Kasumi-1 (cell line): ENCODE measurements at places on chromosomes 7 and 10.

GRCh38 chr10:75910032-75910431 lies 478.6 kb downstream of the LRMDA start:
- peak; percentile 57 for DNase-seq

GRCh38 chr10:77022671-77023070 lies 614.9 kb downstream of the KCNMA1 start:
- no peak for DNase-seq

DNA sequence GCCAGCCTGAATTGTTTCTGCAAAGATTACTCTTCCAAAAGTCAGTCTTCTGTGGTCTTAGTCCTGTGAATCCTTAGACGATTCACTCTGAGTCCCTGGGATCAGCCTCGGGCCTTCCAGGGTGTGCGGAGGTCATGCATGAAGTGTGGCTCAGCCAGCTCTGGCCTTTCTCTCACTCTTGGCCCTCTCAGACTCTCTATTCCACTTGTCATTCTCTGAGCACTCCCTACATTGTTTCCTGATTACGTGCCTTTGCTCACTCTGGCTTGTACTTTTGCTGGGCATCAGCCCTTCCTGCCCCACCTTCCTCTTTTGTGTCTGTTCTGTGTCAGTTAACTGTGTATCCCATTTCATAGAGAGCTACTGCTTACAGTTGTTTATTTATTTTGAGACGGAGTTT lies 36.0 kb downstream of the CCNY start:
- peak; percentile 95 for DNase-seq

GRCh38 chr7:108525327-108525984 lies 479 bp downstream of the PNPLA8 start:
- DNase-seq: peak; percentile 86

- no peak for DNase-seq
These were observed 27.8 kb downstream of the MAGI2 start for GRCh38 chr7:79425665-79426064.

DNA sequence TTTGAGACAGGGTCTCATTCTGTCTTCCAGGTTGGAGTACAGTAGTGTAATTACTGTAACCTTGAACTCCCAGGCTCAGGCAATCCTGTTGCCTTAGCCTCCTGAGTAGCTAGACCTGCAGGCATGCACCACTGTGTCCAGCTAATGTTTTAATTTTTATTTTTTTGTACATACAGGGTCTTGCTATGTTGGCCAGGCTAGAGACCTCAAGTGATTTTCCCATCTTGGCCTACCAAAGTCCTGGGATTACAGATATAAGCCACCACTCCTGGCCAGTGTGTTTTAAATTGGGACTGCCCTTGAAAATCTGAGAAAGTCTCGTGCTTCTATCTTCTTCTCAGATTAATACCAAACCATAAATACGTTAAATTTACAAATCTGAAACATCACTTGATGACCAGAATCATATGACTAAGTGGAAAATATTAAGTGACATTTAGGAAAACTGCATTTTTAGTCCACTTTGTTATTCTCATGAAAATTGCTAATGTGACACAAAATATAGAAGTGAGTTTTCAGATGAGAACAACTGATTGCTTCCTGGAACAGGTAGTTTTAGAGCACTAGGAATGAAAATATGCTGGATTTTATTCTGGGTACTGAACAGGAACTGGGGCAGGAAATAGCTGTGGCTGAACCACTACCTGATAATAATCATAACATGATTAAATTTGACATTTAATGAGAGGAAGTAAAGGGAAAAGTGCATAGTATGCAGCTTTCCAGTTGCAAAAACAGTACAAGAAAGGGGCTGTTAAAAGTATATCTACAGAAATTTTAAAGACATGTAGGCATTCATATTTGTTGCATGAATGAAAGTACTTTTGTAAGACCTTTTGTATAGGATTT lies 4.2 kb downstream of the PHTF2 start:
- DNase-seq: no peak

GRCh38 chr10:97964748-97965147 lies 65.7 kb downstream of the CRTAC1 start:
- DNase-seq: no peak

DNA sequence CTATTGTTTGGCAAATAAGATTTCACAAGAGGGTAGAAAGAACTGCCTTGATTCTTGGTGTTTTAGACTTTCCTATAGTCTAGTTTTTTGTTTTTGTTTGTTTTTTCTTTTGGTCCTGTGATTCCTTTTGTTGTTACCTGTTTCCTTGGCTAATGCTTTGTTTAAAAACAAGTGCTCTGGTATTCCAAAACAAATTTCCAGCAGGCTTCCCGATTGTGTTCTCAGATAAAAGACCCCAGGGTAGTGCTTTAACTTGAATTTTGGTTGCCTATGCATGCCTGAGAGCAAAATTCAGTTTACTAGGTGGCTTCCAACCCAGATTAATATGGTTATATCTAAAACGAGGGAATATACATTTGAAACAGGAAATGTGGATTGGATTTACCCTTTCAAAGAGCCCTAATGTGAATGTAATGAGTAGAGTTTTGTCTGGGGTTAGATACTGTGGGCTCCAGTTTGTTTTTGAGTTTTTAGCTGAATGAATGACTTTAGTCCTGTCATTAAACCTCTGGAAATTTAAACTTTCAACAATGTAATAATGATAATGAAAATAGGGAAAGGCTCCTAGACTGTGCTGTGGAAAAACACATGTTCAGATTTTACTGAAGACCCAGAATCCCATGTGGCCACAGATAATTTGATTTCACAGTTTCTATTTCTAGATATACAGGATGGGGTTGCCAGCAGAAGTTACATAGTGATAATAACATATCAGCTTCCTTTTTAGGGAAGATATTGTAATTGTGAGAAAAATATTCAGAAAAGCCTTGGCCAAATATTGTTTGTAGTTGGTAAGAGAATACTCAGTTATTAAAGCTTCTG lies 23.9 kb downstream of the AUTS2 start:
- DNase-seq: no peak

DNA sequence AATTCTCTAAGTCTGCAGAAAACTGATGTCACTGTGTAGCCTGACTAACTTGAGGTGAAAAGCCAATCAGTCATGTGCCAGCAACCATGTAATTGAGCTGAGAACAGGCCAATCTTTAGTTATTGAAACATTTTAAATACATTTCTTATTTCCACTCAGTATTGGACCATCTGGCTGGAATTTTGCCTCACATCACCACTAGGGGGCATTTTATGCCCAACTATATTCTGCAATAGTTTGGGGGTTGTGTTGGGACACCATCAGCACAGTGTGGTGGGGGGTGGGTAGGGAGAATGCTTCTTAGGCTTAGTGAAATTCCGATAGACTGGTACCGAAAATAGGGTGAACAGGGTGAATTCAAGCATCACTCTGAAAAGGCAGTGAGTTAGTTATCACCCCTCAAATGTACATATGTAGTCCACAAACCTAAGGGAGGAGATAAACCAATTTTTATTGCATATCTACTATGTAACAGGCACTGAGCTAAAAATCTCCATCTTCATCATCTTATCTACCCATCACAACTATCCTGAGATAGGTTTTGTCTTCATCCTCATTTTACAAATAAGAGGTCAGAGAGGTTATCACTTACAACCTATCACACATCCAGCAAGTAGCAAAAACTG lies 17.8 kb downstream of the NPSR1 start:
- no peak for DNase-seq

DNA sequence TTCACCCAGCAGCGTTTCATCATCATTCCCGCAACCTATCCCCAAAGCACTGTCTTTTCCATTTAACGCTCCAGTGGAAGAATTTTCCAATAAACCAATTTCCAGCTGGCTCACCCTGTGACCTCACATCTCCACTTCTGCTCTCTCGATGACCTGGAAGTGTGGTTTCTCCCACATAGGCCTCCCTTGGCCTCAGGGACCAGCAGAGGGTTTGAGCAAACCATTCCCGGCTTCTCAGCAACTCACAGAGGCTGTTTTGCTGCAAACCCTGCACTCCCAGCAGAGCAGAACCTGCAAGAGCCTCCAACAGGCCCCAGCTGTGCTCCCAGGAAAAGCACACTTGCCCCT lies 523.0 kb upstream of the FOXK1 start:
- no peak for DNase-seq

DNA sequence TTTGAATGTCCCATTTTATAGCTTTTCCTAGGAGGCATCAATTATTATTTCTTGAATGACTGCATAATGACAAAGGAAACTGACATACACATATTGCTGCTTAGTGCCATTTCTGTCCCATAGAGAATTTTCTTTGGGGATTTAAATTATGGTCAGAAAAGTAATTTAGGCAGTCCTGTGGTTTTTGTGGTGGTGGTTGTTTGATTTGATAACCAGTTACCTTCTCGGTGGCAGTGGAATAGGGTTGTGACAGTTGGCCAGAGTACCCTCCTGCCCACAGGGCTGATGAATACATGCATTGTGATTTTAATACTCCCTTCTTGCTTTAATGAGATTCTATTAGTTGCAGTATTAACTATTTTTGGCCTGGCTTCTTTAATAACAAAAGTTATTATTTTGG lies 6.6 kb upstream of the SGCE start:
- no peak for DNase-seq

DNA sequence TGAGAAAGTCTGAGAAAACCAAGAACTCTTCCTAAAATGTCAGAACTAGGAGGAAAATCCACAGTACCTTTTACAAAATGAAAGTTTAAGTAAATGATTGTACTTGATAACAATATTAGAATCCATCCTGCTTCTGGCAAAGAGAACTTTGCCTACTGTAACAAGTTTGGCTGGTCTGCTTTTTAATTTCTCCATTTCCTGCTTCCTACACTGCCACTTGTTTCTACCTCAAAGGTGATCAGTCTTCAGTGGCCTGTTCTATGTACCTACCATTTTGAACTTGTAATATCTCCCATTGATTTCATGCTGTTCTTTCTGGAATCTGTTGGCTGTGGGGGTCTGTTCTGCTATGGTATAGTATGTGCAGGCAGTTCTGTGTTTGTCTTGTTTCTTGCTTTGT lies 32.9 kb upstream of the CAPZA2 start:
- no peak for DNase-seq

- DNase-seq: no peak
These were observed 216.4 kb downstream of the CRPPA start for GRCh38 chr7:16204953-16205352.

DNA sequence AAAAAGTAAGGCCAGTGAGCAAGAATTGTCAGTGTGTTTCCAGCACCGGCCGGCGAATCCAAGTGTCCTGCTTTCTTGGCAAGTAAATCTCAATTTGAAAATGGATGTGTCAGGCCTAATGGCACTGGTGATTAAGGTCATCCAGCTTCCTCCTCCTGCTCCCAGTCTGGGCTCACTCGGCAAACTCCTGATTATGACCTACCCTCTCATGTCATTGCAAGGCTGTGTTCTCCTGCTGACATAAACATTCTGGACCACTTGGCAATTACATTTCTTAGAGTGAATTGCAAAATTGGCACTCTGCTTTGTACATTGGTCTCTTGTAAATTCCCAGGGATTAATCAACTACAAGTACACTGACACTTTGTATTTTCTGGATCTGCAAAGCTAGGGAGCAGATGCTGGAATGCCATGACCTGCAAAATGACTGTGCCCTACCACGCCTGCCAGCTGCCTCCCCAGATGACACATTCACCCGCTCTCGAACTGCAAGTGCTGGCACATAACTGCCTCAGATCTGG lies 473.8 kb downstream of the KIF20B start:
- no peak for DNase-seq

DNA sequence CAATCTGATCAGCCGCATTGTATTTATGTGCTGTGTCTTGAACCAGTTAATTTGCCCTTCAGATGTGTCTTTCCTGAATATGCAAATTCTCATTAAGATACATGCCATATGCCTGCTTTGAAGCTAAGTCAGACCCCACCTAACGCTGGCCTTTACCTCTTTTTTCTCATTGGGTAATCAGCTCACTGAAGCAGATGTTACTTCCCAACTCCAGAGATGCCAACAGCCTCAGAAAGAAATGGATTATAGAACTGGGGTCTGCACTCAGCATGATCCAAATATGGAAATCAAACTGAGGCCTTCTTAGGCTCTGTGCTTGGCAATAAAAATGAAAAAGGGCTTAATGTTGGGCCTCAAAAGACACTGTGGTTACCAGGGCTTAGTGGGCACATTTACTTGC lies 113.9 kb downstream of the FZD1 start:
- DNase-seq: no peak

DNA sequence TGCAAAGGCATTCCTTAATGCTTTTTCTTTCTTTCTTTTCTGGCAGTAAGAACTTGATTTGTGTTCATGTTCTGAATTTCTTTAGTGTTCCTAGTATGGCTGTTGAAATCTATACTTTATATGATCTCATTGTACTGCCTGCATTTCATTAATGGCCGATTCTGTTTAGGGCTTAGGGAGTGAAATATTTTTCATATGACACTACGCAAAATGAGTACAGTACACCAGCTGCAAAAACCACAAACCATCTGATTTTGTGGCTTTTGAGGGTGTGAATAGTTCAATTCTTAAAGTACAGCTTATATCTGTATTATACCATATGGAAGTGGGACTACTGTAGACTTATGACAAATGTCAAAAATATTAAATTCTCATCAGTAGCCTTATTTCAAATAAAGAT lies 69.1 kb upstream of the FOXP2 start:
- DNase-seq: no peak

DNA sequence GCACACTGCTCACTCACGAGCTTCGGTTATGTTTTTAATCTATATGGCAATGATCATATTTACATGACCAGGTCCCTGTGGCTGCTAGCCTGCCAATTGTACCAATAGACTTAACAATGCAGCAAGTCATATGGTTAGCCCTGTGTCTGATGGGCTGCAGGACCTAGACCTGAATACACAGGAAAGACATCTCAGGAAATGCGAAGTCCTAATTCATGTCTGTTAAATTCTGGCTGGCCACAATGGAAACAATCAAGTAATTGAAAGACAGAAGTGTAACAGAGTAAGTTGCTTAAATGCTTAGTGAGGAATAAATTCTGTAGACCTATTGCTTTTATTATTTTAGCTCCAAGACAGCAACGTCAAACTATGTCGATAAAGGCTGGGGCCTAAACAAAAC lies 112.4 kb upstream of the FZD8 start:
- DNase-seq: no peak

GRCh38 chr10:68364101-68364886 lies 31.6 kb upstream of the PBLD start:
- DNase-seq: no peak

DNA sequence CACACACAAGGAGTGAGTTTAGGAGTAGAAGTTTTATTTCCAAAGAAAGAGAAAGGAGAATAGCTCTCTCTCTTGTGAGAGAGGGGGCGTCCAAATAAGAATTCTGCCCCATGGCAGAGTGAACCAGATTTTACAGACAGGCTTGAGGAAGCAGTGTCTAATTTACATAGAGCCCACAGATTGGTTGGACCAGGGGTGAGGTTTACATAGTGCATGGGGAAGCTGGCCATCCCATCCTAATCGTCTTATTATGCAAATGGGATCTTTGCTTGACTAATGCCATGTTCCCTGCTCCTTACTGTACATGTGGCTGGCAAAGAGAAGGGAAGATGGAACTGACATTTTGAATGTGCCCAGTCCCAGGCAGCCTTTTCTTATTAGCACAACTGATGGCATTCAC lies 60.0 kb upstream of the ACSM6 start:
- no peak for DNase-seq
